ENCODE measurements at places on chromosomes 16 and 17.

DNA sequence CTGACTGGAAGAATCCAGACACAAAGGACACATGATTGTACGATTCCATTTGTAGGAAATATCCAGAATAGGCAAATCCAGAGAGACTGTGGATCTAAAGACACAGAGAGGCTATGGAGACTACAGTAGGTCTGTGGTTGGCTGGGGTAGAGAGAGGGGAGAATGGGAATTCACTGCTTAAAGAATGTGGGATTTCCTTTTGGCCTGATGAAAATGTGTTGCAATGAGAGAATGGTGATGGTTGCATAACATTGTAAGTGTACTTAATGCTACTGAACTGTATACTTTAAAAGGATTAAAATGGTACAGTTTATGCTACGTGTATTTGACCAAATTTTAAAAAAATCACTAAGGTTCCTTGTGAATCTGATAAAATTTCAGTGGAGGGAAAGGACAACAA lies 62.1 kb downstream of the GPRC5B start:
- no peak for DNase-seq

GRCh38 chr17:70230850-70231640 lies 61.7 kb downstream of the KCNJ2 start:
- DNase-seq, result no peak

DNA sequence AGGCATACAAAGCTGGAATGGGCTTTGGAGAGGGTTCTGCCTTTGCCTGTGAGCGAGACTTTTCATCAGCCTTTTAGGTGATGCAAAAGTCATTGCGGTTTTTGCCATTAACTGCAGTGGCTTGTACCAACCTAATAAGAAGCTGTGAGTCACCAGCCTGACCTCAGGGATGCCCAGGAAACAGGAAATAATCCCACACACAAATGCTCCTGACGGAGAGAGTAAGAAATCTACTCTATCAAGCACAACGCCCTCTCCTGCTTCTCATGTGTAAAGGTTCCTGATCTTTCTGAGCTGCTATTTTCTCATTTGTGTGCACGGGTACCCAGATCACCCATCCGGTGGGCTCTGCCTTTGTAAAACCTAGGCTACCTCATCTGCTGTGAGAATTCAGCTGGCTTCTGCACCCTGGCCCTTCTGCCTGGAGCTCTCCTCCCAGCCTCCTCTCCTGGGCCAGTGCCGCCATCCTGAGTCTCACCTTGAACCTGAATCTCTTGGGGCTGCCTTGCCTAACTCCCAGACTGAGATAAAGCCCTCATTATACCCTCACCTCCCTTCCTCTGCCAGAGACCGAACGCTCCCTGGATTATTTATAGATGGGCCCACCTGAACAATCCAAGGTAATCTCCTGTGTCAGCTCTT lies 299.7 kb downstream of the C16orf95 start:
- no peak for DNase-seq

DNA sequence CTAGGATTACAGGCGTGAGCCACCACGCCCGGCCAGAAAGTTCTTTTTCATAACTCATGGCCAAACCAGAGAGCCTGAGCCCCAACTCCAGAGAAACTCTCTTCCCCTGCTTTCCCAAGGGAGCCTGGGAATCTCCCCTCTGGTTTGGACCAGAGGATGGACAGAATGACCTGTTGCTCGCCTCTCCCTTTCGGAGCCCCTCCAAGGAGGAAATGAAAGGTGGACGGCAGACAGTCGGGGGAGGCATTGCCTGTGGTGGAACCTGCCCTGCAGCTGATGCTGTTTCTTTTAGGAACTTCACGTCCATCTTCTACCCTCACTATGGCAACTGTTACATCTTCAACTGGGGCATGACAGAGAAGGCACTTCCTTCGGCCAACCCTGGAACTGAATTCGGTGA lies 65.5 kb downstream of the SCNN1B start:
- DNase-seq, result no peak

DNA sequence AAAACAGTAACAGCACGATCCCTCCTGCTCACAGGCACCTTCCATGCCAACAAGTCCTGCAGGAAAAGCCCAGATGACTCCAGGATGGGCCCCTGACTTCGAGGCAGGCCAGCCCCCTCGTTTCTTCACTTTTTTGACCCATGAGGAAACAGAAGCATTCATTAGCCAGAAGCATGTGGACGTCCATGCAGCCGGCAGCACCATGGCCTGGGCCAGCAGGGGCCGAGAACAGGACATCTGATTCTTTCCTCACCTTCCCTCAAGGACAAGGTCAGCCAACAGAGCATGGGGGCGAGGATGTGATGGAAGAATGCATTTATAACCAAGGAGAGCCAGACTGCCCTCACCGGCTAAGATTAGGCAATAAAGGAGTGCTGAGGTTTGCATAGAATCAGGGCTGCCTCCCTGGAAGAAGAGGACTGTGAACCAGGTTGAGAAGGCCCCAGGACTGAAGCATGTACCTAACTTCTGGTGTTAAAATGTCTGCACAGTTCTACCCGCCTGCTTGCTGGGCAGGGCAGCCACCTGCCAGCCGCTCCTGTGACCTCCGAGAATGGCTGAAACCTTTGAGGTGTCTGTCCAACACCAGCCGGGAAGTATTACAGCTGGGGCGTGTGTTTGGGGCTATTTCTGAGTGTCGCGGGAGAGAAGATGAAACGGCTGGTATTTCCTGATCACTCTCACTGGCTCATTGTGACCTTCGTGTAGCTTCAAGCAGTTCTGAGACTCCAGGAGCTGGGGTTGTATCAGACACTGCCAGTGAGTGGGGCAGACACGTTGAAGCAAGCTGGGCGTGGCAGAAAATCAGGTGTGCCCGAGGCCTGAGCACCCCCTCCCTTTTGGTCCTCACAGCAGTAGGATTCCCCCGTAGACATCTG lies 94.0 kb upstream of the TNRC6C start:
- no peak for DNase-seq

- no peak for DNase-seq
These were observed 13.5 kb downstream of the NMRAL1 start for GRCh38 chr16:4460936-4461249.

DNA sequence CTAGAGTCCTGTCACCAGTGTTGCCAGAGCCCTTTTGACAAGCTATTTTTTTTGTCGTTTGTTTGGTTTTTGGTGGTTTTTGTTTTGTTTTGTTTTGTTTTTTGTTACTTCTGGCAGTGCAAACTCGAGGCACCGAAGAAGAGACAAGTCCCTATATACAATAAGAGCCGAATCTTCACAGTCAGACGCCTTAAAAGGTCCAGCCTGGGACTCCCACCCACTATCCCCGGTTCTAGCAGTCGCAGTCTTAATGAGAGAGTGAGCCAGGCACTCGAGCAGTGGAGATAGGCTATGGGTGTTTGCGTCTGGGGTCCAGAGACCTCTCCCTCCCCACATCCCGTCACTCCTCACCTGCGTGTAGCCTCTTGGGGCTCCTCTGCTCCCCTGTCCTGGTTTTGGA lies 1.9 kb downstream of the OR1F1 start:
- no peak for DNase-seq

GRCh38 chr17:78990349-78991016 lies 10.8 kb upstream of the LGALS3BP start:
- DNase-seq, result no peak

- no peak for DNase-seq
These were observed 26.6 kb downstream of the NGFR start for GRCh38 chr17:49521471-49522356.
